ENCODE measurements at places on chromosomes 5 and 9.

- DNase-seq: peak; percentile 82
Observed at GRCh38 chr9:131432597-131433301, 38.9 kb downstream of the PRRC2B start.

DNA sequence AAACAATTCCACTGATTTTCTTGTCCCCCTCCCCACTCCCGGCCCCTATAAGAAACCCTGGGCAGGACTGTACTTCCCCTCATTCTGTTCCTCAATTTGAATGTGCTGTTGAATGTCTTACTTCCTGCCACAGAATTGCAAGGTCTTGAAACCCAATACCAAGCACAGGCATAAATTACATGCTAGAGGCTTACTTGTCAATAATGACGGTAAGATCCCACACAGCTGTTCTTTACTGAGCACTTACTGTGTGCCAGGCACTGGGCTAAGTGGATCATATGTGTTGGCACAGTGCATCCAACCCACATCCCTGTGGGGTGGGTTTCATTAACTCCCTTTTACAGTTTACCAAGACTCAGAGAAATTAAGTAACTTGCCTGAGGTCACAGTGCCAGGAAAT is 63.4 kb downstream of the MVB12B start:
- no peak for DNase-seq

DNA sequence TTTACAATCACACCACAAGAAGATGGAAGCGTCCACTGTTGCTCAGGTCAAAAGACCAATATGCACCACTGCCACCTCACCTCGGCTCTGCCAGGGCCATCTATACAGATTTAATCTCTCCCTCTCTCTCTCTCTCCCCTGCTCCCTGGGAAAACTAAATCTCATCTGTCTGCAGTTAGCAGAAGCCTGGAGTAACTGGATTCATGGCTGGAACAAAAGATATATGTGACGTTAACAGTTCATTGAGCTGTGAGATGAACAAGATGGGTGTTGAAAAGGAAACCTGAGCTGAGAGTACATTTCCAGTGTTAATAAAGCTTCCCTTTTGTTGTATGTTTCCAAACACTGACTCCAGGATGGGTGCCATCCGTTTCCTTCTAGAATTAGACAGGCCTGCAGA is 369.7 kb downstream of the CDK5RAP2 start:
- DNase-seq: no peak

DNA sequence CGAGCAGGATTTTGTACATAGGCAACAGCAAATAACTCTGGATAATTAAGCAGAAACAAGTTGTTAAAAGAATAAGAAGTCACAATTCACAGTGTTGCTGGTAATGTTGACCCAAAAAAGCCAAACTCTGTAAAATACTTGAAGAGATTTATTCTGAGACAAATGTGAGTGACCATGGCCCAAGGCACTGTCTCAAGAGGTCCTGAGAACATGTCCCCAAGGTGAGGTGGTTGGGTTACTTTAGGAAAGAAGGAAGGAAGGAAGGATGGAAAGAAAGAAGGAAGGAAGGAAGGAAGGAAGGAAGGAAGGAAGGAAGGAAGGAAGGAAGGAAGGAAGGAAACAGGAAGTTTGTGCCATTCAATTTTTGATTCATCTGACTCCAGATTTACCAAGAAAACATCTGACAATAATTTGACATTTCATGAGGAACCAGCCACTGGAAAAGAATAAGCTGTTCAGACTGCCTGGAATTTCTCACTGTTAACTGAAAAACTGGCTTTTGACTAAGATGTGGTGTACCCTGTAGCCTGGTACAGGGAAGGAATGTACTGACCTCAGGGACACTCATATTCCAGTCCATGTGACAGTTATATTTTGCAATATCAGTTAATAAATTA is 295.9 kb upstream of the TNC start:
- DNase-seq: no peak

GRCh38 chr5:111478266-111478665 is 34.1 kb downstream of the STARD4 start:
- no peak for DNase-seq

- no peak for DNase-seq
Observed at GRCh38 chr5:170330568-170331054, 33.0 kb upstream of the LCP2 start.

- DNase-seq: no peak
Observed at GRCh38 chr5:72518001-72518683, 10.9 kb upstream of the ZNF366 start.

DNA sequence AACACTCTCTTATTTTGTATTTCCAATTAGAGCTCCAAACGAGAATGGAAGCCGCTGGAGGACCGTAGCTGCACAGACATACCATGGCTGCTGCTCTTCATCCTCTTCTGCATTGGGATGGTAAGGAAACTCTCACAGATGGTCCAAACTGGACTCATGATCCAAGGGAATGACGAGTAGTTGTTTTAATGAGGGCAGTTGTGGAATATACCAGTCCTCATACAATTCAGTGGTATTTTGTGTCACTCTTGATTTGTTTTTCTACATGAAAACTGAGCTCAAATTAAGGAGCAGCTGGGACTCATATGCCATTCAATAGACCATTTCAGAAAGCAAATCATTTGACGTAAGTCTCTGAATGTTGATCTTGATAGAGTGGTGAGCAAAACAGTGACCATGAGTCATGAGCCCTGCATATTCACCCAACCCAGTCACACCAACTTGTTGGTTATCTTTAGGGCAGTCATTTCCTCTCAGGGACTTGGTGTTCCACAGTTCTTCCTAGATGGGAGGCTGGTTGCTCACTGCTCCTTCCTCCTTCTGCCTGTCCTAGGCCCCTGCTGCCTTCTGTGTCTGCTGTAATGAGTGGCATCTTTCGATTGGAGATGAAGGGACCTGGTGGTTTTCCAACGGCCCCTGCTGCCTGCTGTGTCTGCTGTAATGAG is 54.9 kb downstream of the SLC44A1 start:
- peak; percentile 98 for DNase-seq

DNA sequence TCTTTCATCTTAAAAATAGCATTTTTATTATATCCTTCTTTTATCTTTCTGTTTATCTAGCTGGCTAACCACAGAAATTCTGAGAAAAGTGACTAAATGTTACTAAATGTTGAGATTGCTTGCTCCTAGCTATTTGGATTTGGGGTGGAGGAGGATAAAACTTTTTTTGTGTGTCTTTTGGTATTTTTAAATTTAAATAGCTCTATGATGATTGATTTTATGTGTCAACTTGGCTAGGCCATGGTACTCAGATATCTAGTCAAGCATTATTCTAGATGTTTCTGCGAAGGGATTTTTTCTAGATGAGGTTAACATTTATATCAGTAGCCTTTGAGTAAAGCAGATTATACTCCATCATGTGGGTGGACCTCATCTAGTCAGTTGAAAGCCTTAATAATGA is 75.0 kb downstream of the GCNT1 start:
- DNase-seq: no peak

DNA sequence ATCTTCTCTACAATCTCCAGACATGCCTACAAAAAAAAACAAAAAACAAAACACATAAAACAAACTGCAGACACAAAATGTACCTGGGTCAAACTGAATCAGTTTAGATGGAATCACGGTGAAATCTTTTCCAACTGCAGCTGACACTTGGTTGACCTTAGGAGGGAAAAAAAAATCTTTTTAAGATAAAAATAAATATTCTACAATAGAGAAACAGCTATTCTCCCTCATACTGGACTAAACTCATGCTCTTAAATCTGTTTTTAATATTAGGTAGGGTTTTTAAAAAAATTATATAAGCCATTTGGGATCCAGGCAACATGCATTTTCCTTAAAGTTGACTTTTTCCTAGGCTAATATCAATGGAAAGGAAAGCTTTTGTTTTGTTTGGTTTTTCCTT is 33.8 kb upstream of the CER1 start:
- DNase-seq: no peak

- DNase-seq: peak; percentile 96
Observed at GRCh38 chr5:40689438-40689837, 9.7 kb downstream of the PTGER4 start.

DNA sequence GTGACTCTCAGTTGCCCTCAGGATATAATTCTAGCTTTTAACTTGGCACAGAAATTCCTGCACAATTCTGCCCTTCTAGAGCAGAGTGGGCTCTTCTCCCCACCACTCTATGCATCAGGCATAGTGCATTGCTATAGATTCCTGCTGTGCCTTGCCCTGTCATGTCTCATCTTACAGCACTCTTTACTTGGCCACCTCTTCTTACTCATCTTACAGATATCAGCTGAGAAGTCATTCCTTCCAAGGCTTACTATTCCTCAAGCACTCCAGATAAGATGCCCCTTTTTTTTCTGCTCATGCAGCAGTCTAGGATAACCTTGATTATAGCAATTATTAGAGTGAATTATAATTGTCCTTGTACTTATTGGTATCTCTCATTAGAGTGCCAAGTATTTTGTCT is 5.6 kb downstream of the FAM221B start:
- no peak for DNase-seq

DNA sequence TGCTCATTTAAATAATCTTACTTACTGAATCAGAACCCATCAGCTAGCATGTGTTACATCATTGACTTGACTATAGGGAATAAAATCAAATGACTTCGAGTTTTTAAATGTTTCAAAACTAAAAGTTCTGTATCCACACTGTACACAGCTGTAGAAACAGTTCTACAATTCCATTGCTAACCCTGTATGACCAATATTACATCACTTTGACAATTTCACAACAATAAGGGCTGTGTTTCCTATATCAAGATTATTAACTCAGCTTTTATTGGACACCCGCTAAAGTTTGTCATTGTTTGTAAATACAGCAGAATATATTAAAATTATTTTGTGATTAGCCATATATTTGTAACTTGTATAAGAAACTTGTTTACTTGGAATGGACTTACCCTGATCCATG is 540.8 kb downstream of the PRELID2 start:
- no peak for DNase-seq

GRCh38 chr5:159424123-159424522 is 93.8 kb upstream of the IL12B start:
- DNase-seq: no peak

DNA sequence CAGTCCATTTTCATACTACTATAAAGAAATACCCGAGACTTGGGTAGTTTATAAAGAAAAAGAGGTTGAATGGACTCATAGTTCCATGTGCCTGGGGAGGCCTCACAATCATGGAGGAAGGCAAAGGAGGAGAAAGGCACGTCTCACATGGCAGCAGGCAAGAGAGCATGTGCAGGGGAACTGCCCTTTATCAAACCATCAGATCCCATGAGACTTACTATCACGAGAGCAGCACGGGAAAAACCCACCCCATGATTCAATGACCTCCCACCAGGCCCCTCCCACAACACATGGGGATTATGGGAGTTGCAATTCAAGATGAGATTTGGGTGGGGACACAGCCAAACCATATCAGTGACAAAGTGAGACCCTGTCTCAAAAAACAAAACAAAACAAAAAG is 19.9 kb downstream of the TRAF2 start:
- DNase-seq: no peak

DNA sequence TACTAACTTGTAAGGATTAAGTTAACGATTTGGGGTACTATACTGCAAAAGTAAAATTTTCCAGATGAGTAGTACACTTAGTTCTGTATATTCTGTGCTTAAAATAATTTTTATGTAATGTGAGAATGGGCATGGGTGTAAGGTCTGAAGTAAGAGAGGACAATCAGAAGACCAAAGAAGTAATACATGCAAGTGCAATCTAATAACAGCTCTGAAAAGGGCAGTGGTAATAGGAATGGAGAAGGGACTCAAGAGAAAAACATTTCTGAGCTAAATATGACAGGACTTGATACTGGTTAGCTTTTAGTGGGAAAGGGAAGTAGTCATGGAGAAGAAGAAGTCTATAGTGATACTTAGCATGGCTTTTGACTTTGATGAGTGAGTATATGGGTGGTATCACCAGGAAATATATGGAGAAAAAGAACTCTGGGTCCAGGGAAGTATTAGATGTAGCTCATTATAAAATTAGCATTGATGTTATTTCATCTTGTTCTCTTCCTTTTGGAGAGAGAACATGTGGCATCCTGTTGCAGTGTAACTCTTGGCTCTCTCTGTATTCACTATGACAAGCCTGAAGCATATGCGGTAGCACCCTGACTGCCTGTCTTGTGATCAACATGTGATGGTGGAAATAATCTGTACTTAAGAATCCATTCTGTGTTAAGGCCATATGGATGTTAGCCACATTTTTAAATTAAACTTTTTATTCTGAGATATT is 60.5 kb downstream of the ERCC6L2 start:
- no peak for DNase-seq

- DNase-seq: peak; percentile 69
Observed at GRCh38 chr5:73540192-73540591, 25.2 kb downstream of the ANKRA2 start.

GRCh38 chr9:2525147-2525546 is 96.4 kb upstream of the VLDLR start:
- DNase-seq: no peak

- DNase-seq: no peak
Observed at GRCh38 chr9:83339435-83339834, 198.8 kb downstream of the FRMD3 start.

DNA sequence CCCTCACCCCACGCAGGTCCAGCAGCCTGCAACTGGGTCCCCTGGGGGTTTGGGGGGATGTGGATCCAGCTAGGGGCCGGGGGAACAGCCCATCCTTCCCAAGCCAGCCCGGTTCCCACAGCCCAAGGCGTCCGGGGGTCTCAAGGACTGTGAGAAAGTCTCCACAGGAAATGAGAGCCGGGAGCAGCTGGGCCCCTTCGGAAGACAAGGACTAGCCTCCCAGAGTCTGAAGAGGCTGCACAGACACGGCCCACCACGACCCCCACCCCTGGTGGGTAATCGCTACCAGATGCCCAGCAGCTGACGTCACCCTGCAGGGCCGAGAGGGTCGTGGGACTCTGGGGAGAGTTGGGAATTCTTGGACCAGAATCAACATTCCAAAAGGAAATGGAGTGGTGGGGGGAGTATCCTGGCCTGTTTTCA is 10.5 kb downstream of the SH2D3C start:
- peak; percentile 15 for DNase-seq

DNA sequence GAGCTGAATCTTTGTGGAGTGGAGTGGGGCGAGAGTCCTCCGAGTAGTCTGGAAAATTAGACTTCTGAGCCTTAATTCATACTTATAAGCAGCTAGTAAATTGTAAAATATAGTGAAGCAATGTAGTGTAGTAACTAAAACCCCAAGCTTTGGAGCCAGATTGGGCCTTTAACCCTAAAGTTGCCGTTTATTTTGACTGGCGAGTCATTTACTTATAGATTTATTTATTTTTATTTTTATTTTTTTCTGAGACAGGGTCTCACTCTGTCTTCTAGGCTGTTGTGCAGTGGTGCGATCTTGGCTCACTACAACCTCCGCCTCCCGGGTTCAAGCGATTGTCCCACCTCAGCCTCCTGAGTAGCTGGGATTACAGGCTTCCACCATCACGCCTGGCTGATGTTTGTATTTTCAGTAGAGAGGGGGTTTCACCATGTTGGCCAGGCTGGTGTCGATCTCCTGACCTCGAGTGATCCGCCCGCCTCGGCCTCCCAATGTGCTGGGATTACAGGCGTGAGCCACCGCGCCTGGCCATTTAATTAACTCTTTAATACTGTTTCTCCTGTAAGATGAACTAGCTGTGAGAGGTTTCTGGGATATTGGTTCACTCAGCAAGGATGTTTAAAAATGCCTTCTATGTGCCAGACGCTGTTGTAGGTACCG is 687 bp upstream of the RPS23 start:
- no peak for DNase-seq
